ENCODE measurements at places on chromosomes 7 and 10.

DNA sequence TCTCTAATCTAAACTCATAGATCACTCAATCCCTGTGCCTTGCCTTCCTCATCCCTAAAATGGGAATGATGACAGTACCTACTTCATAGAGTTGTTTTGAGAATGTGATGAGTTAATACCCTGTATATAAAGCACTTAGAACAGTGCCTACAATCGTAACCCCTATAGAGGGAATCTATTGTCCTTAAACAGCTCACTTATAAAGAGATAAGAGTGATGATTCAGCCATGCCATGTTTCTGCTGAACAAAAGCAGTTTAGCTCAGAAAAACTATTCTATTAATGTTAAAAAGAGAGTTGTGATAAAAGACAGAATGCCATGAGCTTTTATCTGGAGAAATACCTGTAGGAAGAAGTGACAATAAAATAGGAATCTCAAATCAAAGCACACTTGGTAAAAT is 63.6 kb downstream of the CUBN start:
- no peak for DNase-seq

- no peak for DNase-seq
Observed at GRCh38 chr7:47657126-47657525, 75.2 kb upstream of the TNS3 start.

DNA sequence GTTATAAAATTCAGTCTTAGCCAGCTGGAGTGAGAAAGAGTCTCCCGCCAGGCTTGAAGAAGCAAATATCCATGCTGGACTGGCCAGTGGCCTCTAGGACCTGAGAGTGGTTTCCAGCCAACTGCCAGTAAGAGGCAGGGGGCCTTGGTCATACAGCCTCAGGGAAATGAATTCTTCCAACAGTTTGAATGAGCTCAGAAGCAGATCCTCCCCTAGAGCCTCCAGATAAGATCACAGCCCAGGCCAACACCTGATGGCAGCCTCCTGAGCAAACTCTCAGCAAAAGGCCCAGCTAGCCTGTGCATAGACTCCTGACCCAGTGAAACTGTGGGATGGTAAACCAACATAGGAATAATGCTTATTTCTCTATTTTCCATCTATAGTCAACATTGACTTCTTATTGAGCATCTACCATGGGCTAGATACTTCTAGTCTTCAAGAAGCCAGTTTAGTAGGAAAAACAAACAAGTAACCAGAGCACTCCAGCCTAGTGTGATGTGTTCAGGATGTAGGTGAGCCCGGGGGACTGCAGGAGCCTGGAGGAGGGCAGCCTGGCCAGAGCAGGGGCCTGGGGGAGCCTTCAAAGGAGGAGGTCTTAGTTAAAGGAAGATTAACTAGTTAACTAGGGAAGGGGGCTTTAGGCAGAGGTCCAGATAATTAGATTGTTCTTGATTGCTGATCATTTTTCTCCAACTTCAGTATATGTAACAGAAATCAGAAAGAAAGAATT is 115.4 kb upstream of the ADO start:
- no peak for DNase-seq

- no peak for DNase-seq
Observed at GRCh38 chr7:7521259-7521658, 14.4 kb downstream of the COL28A1 start.

DNA sequence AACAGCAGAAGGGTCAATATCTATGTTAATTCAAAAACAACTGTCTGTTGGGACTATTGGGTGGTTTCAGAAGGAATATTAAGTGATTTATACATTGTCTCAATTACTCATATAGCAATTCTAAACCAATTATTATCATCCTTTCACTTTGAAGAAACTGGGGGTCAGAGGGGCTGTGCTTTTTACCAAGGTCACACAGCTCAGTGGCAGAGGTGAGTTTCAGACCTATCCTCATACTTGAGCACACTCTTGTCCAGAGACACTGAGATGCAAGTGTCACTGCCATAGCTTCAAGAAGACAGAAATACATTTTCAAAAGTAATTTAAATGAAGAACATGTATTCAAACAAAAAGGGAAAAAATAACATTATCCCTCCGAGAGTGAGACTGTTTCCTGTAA is 195.3 kb downstream of the ARL4A start:
- DNase-seq, result no peak

DNA sequence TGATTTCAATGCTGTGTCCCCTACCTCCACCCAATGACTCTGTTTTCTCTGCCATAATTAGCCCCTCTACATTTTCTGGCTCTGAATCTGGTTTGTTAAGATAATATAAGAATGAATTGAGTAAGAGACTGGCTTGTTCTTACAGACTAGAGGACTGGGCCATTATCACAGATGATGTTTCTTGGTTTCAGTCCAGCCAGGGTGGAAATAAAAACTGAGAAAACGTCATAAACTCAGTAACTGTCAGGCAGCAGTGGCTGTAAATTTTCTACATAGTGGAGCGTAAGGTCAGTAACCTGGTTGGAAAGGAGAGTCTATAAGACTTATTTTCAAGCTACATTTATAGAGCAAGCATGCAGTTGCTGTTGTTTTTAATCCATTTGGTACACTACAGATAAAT is 485.4 kb downstream of the HTR7 start:
- no peak for DNase-seq

- DNase-seq, result no peak
Observed at GRCh38 chr7:95577137-95577536, 19.2 kb downstream of the PDK4 start.

DNA sequence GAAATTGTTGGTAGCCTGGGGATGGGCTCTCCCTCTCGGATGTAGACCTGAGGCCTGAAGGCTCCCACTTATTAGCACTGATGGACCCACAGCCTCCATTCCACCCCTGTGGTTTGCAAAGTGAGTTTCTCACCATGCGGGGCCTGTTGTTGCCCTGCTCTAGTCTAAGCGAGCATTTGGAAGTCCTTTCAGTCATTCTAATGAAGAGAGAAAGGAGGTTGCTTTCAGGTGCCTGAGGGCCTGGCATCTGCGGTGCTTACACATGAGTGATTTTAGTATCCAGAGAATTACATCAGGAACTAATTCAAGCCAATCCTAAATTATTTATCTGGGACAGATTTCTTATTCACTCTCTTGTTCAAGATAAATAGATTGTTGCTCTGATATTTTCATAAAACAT is 61.6 kb downstream of the NAMPT start:
- DNase-seq, result no peak

DNA sequence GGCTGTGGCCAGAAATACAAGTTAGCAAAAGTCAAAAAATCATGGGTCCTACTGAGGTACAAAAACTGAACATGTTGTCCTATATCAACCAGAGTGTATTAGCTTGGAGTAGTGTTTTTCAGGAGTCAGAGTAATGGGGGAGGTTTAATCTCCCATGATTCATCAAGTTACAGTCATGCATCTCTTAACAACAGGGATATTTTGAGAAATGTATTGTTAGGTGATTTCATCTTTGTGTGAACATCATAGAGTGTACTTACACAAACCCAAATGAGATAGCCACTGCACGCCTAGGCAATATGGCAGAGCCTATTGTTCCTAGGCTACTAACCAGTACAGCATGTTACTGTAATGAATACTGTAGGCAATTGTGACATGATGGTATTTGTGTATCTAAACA is 14.9 kb upstream of the TES start:
- DNase-seq, result no peak

DNA sequence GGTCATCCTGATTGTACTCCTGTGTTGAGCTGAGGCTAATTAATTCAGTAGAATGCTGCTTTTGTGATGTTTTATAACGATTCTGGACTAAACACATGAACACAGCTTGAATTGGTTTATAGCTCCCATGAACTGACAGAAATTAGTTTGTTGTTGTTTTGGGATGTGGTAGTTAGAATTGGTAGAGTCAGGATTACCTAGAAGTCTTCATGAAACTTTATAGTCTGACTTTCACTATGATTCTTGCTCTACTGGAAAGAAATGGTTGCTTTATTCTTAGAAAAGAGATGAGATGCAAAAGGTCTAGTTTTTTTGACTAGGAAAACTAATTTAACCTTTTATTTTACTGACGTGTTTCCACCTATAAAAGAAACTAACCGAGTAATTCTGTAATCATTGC is 23.4 kb upstream of the TRUB1 start:
- no peak for DNase-seq

Measured in SIG-M5 (cell line).